ENCODE measurements at places on chromosomes 7 and 10.

DNA sequence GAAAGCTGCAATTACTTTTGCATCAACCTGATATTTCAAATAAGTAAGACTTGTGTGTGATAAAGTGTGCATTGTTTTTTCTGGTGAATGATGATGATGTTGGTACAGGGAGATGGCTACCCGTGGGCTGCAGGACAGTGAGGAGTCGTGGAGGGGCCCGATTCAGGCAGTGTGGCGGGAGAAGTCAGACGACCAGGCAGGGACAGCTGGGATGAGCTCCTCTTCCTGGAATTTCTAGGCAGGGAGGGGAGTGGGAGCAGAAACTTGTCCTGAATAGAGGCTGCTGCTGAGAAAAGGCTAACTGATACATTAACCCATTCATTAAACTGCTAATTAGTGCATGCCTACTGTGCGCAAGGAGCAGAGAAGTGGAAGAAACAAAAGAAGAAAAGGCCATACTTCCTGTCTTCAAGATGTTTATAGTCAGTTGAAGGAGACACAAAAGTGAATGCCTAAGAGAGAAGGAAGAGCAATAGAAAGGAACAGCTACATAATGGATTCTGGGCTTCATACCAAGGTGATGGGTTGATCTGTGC lies 9.3 kb upstream of the GATAD1 start:
- DNase-seq = no peak

- no peak for DNase-seq
Measured at GRCh38 chr7:36509962-36510361, 120.3 kb downstream of the ANLN start.

DNA sequence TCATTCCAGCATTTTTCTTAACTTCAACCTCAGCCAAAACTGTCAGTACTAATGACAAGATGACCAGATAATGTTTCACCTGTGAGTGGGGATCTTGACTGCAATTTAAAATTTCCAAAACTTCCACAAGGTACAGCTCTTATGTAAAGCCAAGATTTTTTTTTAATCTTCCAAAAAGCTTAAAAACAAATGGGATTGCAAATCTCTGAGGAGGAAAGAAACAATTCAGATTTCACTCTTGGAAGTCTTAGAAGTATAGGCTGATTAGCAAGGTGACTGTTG lies 90.2 kb downstream of the AGMO start:
- no peak for DNase-seq

GRCh38 chr10:30017556-30017955 lies 41.8 kb downstream of the JCAD start:
- DNase-seq = peak; percentile 5

- DNase-seq = no peak
Measured at GRCh38 chr7:106372595-106373318, 88.0 kb upstream of the NAMPT start.

DNA sequence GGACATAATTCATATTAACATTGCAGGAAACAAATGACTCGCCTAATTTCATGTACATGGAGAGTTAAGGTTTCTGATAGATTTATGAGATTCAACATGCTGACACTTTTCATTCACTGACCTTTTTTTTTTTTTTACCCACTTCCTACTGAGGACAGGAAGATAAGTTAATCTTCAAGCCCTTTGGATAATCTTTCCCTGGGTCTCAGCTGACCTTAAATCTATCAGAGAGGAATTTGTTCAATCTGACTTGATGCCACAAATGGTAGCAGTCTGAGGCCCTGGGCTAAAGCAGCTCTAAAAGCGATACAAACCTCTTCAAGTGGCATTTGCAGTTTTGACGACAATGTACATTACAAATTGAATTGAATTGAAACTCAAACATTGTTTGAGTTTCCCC lies 493.3 kb upstream of the SORCS1 start:
- DNase-seq = no peak

GRCh38 chr7:126856691-126857291 lies 395.9 kb downstream of the GRM8 start:
- DNase-seq = no peak

DNA sequence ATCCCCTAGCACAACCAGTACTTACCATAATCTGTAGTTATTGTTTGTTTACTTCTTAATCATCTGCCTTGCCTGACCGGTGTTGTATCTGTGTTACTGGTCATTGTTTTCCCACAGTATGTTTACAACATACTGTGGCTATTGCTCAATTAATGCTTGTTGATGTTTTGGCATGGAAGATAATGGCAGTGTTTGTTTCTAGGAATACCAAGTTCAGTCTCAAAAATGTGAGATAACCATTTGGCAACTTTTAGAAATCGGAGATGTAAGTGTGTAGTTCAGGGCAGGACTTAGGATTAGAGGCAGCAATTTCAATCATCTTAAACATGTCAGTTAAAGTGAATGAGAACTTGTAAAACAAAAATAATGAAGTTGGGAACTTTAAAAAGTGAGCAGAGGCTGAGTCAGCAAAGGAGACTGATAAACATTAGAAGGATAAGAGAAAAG lies 8.2 kb downstream of the MINDY3 start:
- no peak for DNase-seq

GRCh38 chr7:11188529-11189310 lies 215.0 kb downstream of the PHF14 start:
- no peak for DNase-seq

DNA sequence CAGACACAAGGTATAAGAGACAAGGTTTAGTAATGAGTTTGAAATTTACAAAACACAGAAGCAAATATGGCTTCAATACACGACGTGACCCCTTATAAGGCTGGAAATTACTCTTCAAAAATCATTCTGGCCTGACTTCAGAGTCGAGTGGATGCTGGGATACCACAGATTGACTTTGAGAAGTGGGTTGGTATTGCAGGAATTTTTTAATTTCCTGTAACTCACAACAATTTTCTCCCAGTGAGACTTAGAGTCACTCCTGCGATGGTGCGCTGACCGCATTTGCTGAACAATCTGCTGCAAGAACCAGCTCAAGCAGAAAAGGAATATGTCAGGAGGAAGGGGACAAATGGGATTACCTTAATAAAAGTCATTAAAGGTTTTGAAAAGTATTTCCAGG lies 132.1 kb downstream of the EMX2 start:
- no peak for DNase-seq

- no peak for DNase-seq
Measured at GRCh38 chr7:22040923-22041595, 95.4 kb upstream of the CDCA7L start.

GRCh38 chr10:60572511-60573194 lies 183.0 kb upstream of the ANK3 start:
- no peak for DNase-seq

DNA sequence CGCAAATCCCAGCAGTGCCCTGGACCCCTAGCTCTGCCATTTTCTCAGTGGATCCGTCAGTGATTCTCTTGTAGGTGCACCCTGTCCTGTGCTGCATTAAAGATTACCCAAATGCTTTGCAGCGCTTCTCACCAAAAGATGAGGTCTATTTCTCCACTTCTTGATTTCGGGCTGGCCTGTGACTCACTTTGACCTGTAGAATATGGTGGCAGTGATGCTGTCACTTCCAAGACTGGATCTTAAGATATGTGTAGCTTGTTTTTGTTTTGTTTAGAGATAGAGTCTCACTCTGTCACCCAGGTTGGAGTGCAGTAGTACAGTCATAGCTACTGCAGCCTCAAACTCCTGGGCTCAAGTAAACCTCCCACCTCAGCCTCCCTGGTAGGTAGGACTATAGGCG lies 37.0 kb upstream of the ZMIZ1 start:
- no peak for DNase-seq

GRCh38 chr7:112092306-112092705 lies 113.9 kb downstream of the DOCK4 start:
- DNase-seq = no peak

DNA sequence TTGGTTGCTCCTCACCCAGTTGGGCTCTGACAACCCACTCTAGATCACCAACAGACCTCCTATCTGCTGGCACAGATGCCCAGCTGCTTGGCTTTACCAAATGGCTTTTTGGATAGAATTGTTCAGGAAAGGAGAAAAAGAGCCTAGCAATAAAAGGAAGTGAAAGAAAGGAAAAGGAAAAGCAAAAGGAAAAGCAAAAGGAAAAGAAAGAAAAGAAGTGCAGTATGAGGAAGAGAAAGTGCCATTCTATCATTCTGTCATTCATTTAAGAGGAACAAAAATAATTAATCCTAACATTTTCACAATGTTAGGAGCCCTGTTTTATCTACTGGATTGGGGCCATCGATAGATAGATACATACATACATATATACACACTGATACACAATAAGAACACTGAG lies 353.6 kb downstream of the THSD7A start:
- no peak for DNase-seq

- DNase-seq = no peak
Measured at GRCh38 chr7:18421297-18422002, 74.1 kb upstream of the HDAC9 start.

DNA sequence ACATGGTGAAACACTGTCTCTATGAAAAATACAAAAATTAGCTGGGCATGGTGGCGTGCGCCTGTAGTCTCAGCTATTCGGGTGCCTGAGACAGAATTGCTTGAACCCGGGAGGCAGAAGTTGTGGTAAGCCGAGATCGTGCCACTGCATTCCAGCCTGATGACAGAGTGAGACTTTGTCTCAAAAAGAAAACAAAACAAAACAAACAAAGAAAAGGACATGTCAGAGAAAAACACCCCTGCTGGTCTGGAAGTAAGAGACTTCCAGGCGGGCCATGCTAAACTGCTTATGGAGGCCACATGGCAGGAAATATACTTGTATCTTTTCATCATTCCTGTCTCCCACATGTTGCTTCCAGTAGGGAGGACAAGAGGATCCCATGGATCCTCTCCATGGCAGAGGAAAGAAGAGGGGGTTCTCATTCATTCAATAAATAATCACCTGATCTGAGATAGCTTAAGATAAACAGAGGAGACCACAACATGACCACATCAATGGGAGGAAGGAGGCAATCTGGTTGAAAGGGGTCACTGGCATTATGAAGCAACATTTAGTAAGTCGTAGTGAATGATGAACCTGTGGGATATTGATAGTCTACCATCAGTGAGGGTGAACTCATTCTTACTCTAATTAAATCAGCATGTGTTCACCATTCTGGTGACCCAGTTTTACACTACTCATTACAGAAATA lies 60.5 kb upstream of the ZNF138 start:
- no peak for DNase-seq

- DNase-seq = no peak
Measured at GRCh38 chr10:100740476-100741377, 4.7 kb upstream of the PAX2 start.

- DNase-seq = no peak
Measured at GRCh38 chr10:101879456-101880231, 36.0 kb upstream of the KCNIP2 start.

GRCh38 chr10:93445097-93445960 lies 36.8 kb downstream of the MYOF start:
- DNase-seq = peak; percentile 95

DNA sequence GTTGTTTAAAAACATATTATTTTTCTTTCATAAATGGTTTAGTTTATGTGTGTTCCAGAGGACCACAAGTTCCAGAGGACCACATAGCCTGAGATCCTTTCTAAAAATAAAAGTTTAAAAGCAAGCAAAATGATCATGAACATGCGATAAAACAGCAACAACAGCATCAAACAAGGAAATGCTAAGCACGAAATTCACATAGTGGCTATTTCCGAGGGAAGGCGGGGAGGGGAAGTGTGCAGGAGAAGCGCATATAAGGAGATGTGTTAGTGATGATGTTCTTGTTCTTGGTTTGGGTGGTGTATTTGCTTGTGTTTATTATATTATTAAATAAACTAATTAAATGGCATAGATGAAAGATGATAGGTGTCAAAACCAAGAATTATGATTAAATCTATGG lies 1.2 kb downstream of the TBATA start:
- DNase-seq = no peak

DNA sequence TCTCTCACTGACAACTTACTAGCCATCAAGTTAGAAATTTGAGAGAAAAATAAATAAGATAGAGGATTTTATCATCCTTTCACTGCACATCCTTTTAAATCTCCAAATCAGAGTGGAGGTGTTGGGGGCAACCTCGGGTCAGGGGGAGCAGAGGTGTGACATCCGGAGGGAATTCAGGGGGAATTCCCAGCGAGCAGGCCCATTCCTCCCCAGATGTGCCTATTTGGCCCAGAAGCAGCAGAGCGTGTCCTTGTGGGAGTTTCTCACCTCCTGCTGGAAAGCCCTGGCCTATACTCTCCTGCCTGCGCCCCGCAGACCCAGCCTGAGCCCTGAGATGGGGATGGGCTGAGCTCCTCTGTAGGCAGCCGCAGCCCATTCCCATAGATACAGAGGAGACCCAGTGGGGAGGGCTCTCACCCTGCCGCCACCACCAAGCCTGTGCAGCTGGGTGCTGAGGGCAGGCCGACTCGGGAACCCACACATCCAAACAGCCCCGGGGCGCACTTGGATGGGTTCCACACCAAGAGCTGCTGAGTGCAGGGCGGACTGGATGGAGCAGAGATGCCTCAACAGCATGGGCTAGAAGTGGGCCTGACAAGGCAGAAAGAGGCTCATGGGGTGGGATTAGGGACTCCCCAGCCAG lies 124.5 kb downstream of the CXCL12 start:
- peak; percentile 58 for DNase-seq

DNA sequence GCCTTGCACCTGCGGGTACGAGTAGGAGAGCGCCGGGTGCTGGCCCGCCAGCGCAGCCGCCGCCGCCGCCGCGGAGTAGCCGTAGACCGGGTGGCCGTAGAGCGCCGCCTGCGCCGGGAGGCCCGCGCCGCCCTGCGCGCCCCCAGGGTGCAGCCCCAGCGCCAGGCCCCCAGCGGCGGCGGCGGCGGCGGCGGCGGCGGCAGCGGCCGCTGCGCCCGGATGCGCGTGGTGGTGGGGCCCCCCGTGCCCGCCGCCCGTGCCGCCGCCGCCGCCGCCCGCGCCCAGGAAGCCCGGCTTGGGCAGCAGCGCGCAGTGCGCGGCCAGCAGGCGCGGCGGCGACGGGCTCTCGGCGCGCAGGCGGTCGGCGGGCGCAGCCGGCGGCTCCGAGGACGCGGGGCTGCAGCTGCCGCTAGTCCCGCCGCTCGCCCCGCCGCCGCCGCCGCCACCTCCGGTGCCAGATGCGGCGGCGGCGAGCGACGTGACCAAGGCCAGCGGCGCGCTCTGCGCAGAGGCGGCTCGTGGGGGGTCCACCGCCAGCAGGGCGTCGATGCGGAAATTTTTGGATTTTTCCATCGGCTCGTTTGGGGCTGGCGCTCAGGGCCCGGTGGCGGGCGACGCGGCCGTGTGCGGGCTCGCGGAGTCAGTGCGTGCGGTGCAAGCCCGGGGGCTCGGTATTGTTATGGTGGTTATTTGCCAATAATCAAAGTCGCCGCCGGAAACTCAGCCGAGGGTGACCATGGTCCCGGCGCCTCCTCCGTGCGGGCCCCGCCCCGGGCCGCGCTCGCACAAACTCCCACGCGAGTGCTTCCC lies 480 bp downstream of the MNX1 start:
- no peak for DNase-seq
